ENCODE measurements at places on chromosomes 5 and 9.

GRCh38 chr5:60458666-60459065 lies 241.3 kb downstream of the DEPDC1B start:
- no peak for DNase-seq

DNA sequence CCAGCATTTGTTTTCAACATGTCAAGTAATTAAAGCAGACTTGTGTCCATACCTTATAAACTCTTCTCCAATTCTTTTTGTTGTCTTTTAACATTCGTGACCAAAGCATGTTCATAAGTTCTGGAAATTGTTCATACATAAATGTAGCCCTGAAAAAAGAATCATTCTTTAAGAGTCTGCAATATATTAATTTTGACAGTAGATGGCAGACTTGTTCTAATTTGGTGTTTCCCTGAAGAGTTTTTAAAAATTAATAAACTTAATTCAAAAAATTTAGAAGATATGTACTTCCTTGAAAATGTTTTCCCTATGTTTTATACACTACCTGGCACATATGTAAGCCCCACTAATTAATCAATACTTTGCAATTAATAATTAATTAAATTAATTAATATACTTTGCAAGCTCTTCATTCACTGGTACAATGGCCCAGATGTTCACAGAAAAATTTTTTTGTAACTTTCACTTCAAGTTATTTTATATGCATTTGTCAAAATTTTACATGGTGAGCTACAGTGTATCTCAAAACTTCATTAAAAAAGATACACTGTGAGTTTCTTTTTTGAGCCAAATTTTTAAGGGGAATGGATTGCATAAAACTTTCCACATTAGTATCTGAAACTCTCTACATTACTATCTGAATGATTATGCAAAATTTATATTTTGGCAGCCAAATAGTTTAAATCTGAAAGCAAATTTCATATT lies 42.1 kb downstream of the CLINT1 start:
- peak; percentile 24 for DNase-seq

DNA sequence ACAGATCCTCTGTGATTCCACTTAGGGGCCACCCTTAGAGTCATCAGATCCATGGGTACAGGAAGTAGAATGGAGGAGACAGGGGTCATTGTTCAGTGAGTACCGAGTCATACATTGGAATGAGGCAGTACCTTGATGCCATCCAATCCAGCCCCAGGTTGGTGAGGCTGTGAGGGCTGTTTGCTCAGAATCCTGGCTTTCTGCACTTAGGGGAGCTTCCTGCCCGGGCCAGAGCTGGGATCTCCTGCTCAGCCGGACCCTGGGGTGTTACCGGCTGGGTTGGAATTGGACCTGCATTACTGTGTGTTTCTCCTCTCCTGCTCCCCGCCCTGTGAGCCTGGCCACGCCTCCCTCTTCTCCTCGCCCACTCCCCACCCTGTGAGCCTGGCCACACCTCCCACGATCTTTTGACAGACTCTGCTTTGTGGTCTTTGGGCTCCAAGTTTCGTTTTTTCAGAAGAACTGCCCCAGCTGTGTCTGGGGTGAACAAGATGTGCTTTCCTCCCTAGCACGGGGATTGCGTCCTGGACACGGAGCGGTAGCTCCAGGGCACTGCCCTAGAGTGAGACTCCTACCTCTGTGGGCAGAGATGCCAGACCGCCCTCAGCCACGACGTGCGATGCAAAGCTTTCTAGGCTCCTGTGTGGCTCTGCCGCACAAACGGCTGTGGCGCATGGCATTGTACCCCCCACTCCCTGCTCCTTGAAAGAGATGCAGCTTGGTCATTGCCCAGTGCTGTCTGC lies 15.4 kb downstream of the TRAF2 start:
- peak; percentile 67 for DNase-seq

GRCh38 chr5:4099386-4099785 lies 503.8 kb downstream of the IRX1 start:
- DNase-seq: no peak

- no peak for DNase-seq
Measured at GRCh38 chr9:134457321-134458206, 131.3 kb downstream of the RXRA start.

DNA sequence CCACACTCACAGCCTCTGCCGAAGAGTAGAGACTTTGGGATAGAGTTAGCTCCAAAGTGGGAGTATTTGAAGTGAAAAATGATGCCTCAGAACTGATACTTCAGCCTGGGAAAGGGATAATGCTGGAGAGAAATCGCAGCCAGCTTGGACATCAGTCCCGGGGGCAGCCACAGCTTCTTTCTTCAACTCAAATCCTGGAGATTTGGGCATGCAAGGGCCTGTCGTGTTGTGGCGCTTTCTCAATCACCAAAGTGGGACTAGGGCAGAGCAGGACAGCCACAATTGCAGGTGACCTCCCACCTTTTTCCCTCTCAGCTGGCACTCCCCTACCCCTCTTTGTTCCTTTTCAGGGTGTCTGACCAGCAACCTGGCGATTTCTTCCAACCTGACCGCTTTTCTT lies 70.4 kb downstream of the UBAP1 start:
- no peak for DNase-seq

DNA sequence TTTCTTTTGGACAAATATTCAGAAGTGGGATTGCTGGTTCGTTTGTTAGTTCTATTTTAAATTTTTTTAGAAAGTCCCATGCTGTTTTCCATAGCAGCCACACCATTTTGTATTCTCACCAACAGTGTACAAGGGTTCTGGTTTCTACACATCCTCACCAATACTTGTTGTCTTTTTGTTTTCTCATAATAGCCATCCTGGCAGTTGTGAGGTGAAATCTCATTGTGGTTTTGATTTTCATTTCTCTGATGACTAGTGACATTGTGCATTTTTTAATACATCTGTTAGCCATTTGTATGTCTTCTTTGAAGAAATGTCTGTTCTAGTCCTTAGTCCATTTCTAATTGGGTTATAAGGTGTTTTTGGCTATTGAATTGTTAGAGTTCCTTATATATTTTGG lies 214.3 kb downstream of the ARRDC3 start:
- no peak for DNase-seq

GRCh38 chr5:158629591-158630312 lies 470.0 kb downstream of the EBF1 start:
- no peak for DNase-seq

DNA sequence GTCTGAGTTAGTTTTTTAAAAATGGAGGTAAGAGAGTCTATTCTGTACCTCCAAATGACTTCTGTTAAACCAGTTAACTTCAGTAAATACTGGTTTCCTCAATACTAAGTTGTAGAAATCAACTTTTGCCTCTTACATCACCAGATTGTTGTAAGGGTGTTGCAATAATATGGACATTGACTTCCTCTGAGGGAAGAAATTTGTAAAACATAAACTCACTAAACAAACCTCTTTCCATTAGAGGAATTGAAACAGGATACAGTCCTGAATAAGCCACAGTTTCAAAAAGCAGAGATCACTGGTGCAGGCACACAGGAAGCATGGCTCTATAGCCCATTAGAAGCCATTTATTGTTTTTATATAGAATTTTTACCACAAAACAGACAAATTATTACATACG lies 32.7 kb upstream of the SLCO6A1 start:
- no peak for DNase-seq

GRCh38 chr5:31901807-31902530 lies 263.0 kb downstream of the PDZD2 start:
- no peak for DNase-seq

DNA sequence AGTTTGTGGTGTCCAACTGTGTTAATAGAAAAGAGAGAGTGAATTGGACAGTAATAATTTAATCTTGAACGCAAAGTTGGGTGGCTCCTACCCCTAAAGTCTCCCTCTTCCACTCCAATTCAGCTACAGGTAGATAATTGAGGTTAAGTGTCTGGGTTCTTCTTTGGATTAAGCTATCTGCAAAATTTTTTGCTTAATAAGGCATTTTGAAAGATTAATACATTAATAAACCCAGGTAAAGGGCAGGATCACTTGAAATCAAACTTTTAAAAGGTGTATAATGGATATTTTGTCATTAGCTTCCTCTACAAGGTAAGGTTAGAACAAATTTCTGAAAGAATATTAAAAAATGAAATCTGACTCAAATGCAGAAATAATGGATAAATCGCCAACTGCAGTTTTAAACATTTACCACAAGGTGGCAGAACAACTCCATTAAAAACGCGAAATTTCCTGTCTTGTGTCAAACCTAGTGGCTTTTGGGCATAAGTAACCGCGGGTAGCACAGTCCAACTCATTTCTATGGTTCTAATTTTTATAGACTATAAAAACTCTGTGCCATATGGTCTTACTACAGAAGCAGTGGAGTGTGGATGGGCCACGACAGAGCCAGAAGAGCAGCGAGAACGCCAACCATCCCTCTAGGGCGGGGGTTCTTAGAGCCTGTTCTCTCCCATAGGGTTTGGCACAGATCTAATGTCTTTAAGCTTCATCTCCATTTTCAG lies 276.5 kb downstream of the ARHGEF28 start:
- DNase-seq: peak; percentile 44

DNA sequence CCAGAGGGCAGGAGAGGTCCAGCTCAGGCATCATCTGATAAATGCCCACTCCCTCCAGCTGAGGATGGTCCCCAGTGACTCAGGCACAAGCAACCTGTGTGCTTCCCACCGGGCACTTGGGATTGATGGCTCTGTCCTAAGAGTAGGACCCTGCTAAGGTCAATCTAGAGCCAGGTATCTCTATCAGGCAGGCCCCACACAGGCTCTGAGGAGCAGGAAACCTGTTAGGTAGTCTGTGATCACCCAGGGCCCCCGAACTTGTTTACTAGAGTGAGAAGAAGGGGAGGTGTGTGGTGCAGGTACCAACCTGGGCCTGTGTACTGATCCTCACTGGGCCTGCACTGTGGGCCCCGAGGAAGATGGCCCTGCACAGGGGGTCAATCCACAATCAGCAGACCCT lies 119.6 kb upstream of the FSTL4 start:
- DNase-seq: no peak

DNA sequence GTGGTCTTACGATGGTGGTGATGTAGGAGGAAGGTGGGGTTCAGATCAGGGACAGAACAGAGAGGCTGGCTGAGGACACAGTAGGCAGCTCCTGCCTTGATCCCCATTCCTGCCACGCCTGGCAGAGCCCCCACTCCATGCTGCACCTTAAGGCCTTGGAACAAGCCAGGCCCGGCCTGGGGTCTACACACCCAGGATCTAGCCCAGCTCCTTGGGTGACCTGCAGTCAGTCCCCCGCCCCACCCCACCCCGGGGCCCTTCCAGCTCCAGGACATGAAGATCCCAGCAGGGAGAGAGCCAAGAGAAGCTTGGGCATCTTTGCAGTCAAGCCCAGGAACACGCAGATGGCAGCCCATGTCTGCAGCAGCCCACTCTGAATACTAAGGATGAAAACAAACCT lies 34.7 kb downstream of the WHRN start:
- no peak for DNase-seq

DNA sequence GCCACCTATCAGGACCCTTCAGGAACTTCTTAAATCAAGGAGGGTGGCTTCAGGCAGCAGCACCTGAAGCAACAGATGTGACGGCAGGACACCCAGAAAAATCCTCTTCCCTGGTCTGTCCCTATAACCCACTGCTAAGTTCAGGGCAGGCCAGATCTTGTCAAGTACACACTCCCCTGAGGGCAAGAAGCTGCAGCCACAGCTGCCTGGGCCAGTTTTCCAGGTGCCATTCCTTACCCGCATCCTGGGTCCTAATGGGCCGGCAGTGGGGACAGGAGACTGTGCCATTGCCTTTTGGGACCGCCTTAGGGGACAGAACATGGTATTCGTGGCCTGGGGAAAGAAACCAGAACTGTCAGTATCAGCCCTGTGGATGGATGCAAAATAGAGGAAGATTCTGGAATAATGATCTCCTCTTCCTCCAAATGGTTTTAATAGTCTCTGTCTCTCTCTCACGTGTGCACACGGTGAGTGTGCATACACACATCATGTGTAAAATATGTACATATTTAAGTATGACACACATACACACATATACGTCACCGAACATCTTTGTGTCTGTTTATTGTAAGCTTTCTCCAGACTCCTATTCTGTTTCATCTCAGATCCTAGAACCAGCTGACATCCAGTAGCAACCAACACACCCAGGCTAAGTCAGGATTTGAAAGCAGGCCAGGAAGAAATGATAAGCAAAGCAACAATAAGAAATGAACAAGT lies 14.0 kb downstream of the ORM2 start:
- DNase-seq: no peak

GRCh38 chr5:39143151-39143860 lies 69.1 kb upstream of the RICTOR start:
- no peak for DNase-seq

DNA sequence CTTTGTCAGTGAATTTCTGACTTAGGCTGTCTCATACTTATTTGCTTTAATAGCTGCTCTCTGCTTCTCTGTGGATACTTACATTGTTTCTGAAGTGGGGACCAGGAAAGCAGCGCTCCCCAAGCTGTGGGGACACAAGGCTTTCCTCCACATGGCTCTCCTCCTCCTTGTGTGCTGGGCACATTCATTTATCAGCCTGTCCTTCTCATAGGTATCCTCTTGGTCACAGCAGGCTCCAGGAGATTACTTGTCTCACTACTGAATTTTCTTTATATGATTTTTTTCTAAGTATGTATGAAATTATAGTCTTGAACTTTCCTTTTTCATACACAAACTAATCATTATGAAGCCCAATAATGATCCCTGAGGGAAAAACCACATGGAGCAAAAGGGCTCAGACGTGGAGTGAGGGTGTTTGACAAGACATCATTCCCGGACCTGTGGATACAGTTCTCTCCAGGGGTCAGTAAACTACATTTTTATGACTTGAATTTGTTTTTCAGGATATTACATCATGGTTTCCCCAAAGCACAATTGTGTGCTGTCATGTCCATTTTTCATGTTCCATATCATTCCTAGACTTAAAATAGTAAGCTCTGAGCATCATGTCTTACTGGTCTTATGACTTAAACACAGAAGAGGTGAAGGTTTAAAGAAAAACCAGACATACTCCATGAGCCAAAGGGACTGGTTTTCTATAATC lies 234.5 kb downstream of the PCSK1 start:
- DNase-seq: no peak

DNA sequence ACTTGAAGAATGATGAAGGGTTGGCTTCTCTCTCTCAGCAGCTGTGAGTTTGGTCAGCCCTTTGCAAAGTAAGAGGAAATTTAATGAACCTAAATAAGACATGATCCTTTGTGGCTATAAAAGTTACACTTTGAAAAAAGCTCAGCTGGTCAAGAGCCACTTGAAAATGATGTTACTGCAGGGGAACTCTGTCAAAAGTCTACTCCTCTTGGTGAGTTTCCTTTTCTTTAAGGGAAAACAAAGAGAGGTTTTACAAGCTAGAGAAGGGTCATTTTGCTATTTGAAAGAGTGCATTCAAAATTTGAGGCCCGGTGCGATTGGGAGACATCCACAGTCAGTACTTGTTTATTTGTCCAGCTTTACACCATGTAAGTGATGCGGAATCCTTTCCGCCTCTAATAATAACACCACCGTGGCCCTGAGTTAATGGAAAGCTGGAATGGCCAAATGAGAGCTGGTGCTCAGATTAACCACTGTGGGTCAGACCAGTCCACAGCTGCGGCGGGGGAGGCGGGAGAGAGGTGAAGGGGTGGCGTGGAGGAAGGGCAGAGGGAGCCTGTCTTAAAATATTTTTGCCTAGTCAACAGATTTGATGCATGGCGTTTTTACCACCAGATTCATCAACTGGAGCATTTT lies 404.0 kb downstream of the TLE4 start:
- DNase-seq: no peak

- no peak for DNase-seq
Measured at GRCh38 chr9:11992866-11993265, 700.3 kb upstream of the TYRP1 start.

All from kidney capillary endothelial cell (primary cell).